ENCODE measurements at places on chromosomes 13 and 19.

DNA sequence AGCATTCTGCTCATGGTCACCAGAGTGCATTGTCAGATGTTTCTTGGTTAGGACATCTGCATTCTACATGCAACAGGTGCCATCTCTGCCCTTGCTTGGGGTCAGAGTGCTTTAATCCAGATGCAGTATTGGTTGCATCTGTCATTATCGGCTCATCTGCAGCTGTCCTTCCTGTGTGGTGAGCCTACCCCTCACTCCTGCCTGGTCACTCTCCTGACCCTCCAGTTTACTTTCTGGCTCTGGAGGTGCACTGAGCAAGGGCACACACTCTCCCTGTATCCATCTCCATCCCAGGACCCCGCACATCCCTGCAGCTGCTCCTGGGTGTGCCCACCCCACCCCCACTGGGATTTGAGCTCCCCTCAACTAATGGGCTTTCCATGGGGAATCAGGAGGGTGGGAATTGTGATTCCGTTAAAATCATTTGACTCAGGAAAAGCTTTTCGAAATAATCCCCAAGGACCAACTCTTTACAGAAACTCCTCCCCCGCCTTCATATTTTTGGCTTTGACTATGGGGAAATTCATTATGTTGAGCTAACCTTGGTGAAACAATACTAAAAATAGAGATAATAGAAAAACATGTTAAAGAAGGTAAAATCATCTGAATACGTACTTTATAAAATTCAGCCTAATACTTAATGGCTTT lies 70.2 kb downstream of the COL4A2 start:
- no peak for DNase-seq

- no peak for DNase-seq
These were observed 15.8 kb downstream of the FUT6 start for GRCh38 chr19:5823579-5824281.

DNA sequence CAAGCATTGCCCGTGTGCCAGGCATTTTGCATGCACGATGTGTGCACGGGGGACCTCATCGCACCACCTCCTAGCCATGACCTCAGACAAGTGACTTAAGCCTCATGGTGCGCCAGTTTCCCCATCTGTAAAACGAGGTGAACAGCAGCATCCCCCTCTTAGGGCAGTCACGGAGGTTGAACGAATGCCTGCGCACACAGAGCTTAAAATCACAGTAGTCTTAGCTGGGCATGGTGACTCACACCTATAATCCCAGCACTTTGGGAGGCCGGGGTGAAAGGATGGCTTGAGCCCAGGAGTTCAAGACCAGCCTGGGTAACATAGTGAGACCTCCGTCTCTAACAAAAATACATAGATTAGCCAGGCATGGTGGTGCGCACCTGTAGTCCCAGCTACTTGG lies 48.6 kb downstream of the PIN1 start:
- DNase-seq: no peak

- no peak for DNase-seq
These were observed 63.3 kb downstream of the DCLK1 start for GRCh38 chr13:36067746-36068381.

DNA sequence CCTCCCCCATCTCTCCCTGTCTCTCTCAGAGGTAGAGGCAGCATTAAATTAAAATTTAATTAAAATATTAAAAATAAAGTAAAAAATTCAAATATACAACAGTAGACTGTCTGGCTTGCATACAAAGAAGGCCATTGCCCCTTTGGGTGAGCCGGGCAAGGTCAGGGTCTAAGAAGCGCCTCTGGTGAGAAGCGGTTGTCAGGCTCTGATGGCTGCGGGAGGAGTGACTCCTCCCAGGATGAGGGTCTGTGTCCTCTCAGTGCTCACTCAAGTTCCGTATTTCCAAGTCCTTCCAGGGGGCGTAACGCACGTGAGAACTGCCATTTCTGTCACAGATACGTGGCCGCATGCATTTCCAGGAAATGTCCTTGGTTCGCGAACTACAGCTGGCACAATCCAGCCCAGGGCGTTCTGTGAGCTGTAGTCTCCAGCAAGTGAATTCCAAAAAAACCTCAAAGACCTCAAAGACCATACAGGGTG lies 737 bp upstream of the ZNF181 start:
- DNase-seq: peak; percentile 92

DNA sequence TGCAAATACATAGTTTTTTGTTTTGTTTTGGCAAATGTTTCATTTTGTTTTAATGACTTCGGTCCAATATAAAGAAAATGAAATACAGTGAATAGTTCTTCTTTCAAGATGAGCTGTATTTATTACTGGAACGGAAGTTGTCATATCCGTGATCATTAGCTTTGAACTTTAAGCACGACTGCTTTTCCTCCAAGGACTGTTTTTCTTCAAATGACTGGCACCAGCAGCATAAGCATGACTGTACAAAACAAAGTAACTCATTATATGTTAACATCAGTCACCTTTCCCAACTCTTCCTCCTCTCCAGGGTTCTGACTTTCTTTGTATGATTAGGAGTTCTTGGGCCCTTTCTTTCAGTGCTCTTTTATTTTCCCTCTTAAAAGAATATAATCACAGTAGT lies 20.5 kb downstream of the EDNRB start:
- no peak for DNase-seq

DNA sequence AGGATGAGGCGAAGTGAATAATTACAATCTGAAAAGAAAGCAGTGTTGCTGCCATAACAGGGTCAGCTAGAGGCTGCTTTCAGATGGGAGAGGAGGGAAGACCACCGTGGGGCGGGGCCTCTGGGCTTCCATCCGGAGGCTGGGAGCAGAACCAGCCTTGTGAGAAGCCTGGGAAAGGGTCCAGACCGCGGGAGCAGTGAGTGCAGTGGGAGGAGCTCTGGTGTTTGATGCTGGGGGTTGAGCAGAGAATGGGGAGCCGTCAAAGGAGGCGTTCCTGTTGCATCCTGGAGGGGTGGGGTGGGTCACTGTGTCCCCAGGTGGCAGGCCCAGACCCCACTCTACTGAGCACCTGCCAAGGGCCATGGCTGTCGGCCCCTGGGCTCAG lies 18.1 kb downstream of the NKPD1 start:
- no peak for DNase-seq

DNA sequence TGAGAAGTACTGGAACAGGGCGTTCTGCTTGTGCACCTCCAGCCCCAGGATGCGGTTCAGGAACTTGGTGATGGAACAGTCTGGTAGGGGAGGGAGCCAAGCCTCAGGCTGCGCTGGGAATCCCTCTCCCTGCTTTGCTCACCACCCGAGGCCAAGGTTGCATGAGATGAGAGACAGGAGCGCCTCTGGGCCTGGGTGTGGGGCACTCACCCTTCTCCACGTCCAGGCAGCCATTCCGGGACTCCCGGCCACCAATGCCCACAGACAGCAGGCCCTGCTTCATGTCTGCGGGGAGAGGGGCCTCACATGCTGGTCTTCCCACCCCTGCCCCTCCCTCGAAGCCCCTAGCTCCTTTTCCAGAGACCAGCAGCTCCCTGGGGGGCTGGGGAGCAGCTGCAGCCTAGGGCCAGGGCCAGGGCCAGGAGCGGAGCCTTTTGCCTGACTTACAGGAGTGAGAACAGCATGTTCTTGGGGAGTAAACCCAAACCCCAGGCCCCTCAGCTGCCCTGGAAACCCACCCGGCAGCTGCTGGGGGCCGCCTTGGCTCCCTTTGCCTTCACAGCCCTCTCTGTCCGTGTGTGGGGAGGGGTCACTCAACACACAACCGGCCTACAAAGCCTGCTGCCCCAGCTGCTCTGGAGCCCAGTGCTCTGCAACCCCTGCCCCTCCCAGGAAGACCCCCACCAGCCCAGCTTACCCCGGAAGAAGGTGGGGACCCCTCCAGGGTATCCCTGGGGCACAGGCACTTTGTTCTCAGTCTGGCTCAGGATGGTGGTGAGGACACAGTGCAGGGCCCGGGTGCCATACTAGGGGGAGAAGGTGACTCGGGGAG lies 7.2 kb downstream of the GPX4 start:
- no peak for DNase-seq

DNA sequence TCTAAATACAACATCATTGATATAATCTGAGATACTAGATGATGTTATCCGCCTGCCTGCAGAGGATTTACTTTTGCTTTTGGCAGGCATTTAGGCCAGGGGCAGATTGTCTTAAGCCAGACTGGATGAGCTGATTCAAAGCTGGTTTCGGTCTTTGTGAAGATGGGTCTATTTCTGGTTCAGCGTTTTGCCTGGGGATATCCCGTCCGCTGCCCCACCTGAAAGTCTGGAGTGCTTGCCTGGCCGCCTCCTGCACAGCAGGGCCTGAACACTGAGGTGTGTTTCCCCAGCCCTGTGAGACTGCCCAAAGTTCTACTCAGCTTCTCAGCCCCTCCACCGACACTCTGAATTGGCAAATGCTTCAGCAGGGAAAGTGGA lies 149.7 kb downstream of the KATNAL1 start:
- no peak for DNase-seq

GRCh38 chr19:13008926-13009787 lies 13.9 kb downstream of the NFIX start:
- no peak for DNase-seq

DNA sequence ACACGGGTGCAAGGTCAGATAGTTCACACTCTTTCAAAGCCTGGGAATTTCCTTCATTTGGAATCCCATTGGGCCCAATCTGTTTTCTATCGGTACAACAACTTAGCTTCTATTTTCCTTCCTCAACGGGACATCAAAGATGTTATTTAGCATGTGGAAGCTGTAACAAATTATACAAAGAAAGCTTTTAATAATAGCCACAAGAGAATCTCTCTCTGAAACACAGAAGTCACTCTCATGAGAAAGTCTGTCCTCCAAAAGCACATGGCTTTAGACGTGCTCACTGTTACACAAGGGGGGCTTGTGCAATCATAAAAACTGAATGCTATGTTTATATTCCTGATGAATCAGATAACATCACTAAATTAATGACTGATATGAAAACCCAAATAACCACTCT lies 28.9 kb upstream of the CYSLTR2 start:
- DNase-seq: peak; percentile 80

- DNase-seq: no peak
These were observed 117.2 kb downstream of the ATP11A start for GRCh38 chr13:112806739-112807652.

GRCh38 chr13:111857336-111857735 lies 209.6 kb upstream of the SOX1 start:
- no peak for DNase-seq

- no peak for DNase-seq
These were observed 7.1 kb downstream of the ZNF20 start for GRCh38 chr19:12133069-12133468.

DNA sequence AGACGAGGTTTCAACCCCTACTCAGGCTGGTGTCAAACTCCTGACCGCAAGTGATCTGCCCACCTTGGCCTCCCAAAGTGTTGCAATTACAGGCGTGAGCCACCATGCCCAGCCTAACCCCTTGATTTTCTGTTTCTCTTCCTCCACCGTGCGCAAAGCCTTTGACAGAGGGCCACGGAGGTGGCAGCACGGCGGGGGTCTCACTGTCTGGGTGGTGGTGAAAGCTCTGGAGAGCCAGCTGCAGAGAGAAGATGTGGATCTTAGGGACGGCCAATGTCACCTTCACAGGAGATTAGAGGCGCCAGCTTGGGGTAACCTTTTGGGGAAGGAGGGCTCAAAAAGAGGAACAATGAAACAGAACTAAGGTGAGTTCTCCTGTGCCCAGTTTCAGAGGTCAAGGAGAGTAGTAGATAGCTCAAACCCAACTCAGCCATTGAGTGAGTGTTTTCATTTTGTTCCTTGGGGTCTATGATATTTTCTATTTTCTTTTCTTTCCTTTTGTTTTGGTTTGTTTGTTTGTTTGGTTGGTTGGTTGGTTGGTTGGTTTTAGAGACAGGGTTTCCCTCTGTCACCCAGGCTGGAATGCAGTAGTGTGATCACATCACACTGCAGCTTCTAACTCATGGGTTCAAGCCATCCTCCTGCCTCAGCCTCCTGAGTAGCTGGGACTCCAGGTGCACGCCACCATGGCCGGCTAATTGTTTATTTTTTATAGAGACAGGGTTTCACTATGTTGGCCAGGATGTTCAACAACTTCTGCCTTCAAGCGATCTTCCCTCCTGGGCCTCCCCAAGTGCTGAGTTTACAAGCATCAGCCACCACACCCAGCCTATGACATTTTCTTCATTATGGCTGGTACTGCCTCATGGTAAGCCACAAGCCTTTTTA lies 37.7 kb downstream of the GPR42 start:
- no peak for DNase-seq

- DNase-seq: no peak
These were observed 411.7 kb downstream of the IRS2 start for GRCh38 chr13:109374609-109375200.

DNA sequence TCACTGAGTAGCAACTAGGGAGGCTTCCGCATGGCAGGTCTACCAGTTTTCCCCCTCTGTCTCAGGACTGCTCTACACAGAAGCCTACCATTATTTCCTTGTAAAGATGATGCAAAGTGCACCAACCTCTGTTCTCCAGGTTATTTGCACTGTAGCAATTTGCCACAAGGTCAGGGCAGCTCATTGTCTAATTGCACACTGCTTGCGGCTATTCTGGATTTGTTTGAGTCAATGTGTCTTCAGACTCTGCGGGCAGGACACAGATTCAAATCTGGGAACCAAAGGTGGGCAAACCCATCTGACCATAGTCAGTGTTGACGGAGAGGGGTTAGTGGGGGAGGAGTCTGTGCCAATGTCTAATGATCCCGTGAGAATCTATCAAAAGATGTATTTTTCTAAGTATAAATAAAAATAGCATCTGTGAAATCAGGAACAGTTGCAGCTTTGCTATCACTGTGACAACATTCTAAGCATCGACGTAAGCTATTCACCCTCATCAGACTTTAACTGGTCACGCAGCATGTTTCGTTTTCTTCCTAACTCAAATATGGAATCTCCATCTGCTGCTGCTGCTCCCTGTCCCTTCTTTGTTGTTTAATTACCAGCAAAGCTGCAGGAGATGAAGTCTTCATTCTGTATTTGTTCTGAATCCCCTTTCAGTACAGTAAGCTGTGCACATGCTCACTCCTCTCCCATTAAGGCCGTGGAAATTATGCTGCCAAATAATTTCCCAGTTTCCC lies 26.4 kb downstream of the CYSLTR2 start:
- no peak for DNase-seq

- DNase-seq: no peak
These were observed 22.1 kb downstream of the FBN3 start for GRCh38 chr19:8127311-8127710.

All from hematopoietic multipotent progenitor cell treated with erythropoietin and hydrocortisone succinate and interleukin-3 and kit ligand, for 4 days (in vitro differentiated cells).